Lower leg skin (tissue), 4 donors: ENCODE measurements at places on chromosomes 2 and 18. TPM values are rescaled to one million over a fixed set of nuclear protein-coding genes. Genes with fewer than 3 reads are reported as not detected.

PPP3R1 gene
- 31.0 TPM for total RNA-seq

TBR1 gene
- total RNA-seq: not detected

- DNase-seq: no peak
Measured at GRCh38 chr2:25701801-25702200, 28.4 kb upstream of the DTNB start.

DNA sequence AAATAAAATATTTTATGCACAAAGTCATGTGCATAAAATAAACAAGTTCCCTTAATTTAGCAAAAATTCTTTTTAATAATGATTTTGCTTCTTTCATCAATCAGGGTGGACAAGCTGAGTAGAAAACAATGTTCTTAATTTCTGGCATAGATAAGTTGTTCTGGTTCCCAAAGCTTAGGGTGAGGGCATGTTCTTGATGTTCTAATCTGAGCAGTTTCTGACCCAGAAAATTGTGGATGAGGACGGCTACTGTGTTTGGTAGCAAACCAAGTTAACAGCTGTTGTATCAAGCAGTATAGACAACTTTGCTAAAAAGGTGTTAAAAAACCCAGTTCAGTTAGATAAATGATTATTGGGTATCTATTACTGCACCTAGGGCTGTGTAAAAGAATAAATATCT is 158.9 kb downstream of the PDE1A start:
- DNase-seq: no peak

DNA sequence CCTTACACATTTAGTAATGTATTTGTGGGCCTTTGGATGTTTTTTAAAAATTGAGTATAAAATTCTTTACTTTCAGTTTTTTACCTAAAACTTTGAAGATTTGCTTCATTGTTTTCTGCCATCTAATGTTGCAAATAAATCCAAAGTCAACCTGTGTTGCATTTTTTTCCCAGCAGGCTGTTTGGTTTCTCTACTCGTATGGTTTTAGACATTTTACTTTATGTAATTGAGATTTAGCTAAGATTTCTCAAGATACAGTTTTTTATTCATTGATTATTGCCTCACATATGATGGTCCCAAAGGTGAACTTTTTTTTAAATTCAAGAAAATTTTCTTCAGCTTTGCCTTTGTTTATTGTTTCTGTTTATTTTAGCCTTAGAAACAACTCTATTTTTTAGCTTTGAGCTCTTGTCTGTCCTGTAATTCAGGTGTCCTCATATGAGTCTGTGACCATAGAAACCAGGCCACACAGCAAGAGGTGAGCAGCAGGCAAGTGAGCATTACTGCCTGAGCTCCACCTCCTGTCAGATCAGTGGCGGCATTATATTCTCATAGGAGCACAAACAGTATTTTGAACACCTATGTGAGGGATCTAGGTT is 53.4 kb upstream of the TBR1 start:
- no peak for DNase-seq

- no peak for DNase-seq
Measured at GRCh38 chr2:204228169-204228886, 291.8 kb downstream of the ICOS start.

ANKRD36B gene
- 14.0 TPM for total RNA-seq

CHRND gene
- not detected for total RNA-seq

IL1B gene
- not detected for total RNA-seq

GRCh38 chr18:21912339-21913239 is 172.0 kb downstream of the MIB1 start:
- DNase-seq: no peak

TEKT4 gene
- total RNA-seq: not detected

DNA sequence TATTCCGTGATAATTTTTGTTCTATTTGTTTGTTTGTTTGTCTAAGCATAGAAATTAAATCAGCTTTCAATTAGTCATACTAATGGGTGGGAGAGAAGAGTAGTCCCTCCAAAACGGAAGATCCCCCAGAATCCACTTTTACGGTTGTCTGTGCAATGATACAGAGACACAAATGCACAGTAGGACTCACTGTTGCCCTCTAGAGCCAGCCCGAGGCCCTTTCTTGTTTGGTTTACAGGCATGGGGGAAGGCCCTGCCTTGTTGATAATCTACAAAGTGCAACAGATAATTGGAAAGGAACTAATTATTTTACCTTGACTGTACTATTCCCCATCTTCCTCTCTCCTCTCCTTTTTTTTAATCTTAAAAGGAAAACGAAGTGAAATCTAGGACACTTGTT is 121.1 kb downstream of the ACOXL start:
- no peak for DNase-seq

DNA sequence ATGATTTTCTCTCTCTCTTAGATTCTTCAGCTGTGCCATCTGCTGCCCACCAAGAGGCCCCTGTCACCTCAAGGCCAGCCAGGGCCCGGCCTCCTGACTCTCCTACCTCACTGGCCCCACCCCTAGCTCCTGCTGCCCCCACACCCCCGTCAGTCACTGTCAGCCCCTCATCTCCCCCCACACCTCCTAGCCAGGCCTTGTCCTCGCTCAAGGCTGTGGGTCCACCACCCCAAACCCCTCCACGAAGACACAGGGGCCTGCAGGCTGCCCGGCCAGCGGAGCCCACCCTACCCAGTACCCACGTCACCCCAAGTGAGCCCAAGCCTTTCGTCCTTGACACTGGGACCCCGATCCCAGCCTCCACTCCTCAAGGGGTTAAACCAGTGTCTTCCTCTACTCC is 9.4 kb upstream of the GMPPA start:
- no peak for DNase-seq

GRCh38 chr2:6970976-6971480 is 53.8 kb downstream of the RNF144A start:
- DNase-seq: no peak
